ENCODE measurements at places on chromosomes 7 and 10. TPM values are rescaled to one million over a fixed set of nuclear protein-coding genes. Genes with fewer than 3 reads are reported as not detected.

- DNase-seq: no peak
Measured at GRCh38 chr7:112110175-112110574, 96.0 kb downstream of the DOCK4 start.

GRCh38 chr10:15255961-15256360, 87.5 kb upstream of the NMT2 start:
- DNase-seq: no peak

- DNase-seq: no peak
Measured at GRCh38 chr10:125444790-125445189, 238.2 kb downstream of the TEX36 start.

GRCh38 chr7:27933671-27934565, 194.0 kb downstream of the TAX1BP1 start:
- no peak for DNase-seq

GRCh38 chr10:49556723-49557122, 17.8 kb upstream of the ERCC6 start:
- no peak for DNase-seq

DNA sequence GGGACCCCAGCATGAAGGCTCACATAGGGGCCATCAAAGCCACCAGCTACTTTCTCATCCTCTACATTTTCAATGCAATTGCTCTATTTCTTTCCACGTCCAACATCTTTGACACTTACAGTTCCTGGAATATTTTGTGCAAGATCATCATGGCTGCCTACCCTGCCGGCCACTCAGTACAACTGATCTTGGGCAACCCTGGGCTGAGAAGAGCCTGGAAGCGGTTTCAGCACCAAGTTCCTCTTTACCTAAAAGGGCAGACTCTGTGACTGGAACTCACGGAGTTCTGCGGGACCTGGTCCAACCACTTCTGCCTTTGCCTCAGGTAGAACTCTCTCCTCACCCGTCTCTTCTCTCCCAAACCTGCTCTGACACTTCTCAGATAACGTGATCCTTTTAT, 945 bp downstream of the TAS2R40 start:
- DNase-seq: no peak

- no peak for DNase-seq
Measured at GRCh38 chr10:114711176-114711868, 53.2 kb upstream of the ABLIM1 start.

DNA sequence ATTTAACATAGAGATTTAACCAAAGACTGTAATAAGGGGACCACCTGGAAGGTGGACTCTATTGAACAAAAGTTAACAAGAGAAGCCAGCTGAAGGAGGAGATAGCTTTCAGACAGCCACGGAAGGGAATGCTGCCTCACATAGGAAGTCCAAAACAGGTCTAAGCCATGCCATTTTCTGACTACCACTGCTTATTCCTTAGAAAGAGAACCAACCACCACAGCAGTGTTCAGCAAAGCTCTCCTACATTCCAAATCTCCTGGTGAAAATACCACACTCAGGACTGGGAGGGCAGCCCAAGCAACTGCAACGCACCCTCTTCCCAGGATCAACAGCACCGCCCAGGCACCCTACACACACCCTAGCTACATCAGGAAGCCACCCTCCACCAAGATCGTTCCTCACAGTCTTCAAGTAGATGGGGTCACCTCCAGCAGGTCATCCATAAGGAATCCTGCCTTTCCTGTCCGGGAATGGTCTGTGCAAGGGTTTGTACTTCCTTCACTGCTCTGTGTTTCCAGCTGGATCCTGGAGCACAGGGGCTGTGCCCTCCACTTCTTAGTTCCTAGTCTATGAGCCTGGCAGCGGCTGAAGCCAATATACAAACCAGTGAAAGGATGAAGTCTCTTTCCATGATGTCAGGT, 2.5 kb downstream of the KIAA1549 start:
- DNase-seq: no peak

DNA sequence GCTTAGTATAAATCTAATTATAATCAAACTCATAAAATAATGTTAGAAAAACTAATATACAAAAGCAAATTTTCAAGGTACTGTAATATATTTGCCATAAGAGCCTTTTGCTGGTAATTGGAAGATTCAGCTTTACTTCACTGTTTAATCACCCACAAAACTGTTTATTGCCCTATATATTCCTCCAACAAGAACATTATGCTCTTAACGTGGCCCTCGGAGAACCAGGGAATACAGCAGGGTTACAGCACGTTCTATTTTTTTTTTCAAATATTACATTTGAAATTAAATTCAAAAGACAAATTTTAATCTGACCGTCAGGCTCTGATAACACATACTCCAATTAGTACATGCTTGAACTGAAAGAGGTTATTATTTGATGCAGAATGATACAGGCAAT, 336.3 kb upstream of the LRRN3 start:
- no peak for DNase-seq

GRCh38 chr10:91759581-91759986, 38.6 kb upstream of the TNKS2 start:
- no peak for DNase-seq

DNA sequence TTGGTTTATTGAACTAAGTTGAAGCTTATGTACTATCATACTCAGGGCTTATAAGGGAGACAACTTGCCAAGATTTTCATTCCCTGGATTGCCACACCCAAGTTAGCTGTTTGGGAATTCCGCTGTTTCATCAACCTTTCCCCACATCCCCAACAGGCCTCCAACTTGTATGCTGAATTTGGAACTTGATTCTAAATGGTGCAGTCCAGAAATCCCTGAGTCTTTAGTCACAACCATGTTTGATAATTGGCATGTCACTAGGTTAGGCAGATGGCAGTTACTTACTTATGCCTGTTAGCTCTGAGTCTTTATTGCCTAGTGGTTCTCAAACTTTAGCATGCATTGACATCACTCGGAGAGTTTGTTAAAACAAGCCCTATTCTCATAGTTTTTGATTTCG, 135.4 kb upstream of the PRPS1L1 start:
- DNase-seq: no peak

DNA sequence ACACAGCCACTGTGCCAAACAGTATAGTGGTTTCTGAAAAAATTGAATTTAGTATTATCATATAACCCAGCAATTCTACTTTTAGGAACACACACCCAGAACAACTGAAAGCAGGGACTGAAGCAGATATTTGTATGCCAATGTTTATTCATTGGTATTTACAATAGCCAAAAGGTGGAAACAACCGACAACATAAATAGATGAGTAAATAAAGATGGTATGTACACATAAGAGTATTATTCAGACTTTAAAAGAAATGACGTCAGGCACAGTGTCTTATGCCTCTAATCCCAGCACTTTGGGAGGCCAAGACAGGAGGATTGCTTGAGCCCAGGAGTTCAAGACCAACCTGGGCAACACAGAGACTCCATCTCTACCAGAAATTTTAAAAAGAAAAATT, 7.2 kb downstream of the CDCA7L start:
- no peak for DNase-seq

DNA sequence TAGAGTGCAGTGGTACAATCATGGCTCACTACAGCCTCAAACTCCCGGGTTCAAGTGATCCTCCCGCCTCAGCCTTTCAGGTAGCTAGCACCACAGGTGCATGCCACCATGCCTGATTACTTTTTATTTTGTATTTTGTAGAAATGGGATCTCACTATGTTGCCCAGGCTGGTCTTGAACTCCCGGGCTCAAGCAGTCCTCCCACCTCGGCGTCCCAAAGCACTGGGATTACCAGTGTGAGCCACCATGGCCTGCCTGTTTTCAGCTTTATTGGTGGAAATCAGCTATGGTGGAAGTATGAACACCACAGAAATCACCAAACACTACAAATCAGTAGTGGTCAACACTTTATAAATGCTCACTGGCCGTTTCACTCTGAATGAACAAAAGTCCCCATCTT, 299.9 kb upstream of the LYZL1 start:
- no peak for DNase-seq

GRCh38 chr7:51242881-51243518, 73.6 kb downstream of the COBL start:
- DNase-seq: no peak

- DNase-seq: no peak
Measured at GRCh38 chr7:74138945-74139843, 35.0 kb upstream of the EIF4H start.

DNA sequence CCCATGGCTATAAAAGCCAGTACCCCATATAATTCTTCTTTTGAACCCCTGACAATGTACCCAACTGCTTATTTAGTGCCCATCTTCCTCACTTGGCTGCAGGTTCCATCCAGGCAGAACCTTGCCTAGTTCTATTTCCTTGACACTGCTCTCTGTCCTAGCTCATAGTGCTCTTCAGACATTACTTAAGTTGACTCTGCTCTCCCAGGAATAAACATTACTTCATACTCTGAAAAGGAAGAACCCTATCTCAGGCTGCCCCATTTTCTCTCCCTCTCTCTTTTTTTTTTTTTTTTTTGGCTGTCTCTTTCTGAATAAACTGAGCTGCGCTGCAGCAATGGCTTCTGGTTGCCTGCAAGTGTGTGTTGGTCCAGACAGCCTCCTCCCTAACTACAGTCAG, 21.0 kb downstream of the ACTA2 start:
- no peak for DNase-seq

Gene TM9SF3
- 118 TPM for total RNA-seq

Gene TMEM178B
- 0.33 TPM for total RNA-seq

Gene ARL5B
- total RNA-seq: 15.4 TPM

Gene PAPSS2
- 27.2 TPM for total RNA-seq

Gene DGKI
- 2.9 TPM for total RNA-seq

Measured in breast epithelium (tissue), 4 donors.